ENCODE measurements at places on chromosomes 2 and 18.

GRCh38 chr2:135030826-135031225, 16.4 kb downstream of the MAP3K19 start:
- DNase-seq = no peak

GRCh38 chr2:109392816-109393661, 220.7 kb downstream of the SEPTIN10 start:
- no peak for DNase-seq

- no peak for DNase-seq
Measured at GRCh38 chr2:237876532-237876931, 17.1 kb downstream of the RAMP1 start.

GRCh38 chr2:60148716-60149115, 404.7 kb downstream of the BCL11A start:
- no peak for DNase-seq

GRCh38 chr2:187445051-187445450, 3.0 kb downstream of the CALCRL start:
- DNase-seq = no peak

- DNase-seq = no peak
Measured at GRCh38 chr18:67896451-67896850, 379.9 kb upstream of the DSEL start.

Data from activated T-cell treated with anti-CD3 and anti-CD28 coated beads, Interleukin-2, amount 50 U/mL, for 48 hours (primary cell).